D721Med (cell line): ENCODE measurements at places on chromosomes 3 and 15.

DNA sequence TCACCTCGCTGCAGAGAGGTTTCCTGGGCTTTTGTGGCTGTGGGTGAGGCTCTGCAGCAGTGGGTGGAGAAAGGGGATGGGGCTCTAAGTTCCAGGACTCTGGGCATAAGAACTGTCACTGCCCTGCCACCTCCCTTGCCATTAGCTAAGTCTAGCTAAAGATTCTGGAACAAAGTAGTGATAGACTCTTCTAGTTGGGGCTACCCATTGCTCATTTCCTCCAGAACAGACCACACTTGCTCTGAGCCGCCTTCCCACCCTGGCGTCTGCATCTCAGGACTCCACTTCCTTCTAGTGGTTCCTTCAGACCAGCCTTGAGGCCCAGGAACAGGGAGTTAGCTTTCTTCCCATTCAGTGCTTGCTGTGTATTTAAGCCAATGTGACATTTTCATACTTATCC is 7.5 kb downstream of the ARHGAP31 start:
- no peak for DNase-seq

DNA sequence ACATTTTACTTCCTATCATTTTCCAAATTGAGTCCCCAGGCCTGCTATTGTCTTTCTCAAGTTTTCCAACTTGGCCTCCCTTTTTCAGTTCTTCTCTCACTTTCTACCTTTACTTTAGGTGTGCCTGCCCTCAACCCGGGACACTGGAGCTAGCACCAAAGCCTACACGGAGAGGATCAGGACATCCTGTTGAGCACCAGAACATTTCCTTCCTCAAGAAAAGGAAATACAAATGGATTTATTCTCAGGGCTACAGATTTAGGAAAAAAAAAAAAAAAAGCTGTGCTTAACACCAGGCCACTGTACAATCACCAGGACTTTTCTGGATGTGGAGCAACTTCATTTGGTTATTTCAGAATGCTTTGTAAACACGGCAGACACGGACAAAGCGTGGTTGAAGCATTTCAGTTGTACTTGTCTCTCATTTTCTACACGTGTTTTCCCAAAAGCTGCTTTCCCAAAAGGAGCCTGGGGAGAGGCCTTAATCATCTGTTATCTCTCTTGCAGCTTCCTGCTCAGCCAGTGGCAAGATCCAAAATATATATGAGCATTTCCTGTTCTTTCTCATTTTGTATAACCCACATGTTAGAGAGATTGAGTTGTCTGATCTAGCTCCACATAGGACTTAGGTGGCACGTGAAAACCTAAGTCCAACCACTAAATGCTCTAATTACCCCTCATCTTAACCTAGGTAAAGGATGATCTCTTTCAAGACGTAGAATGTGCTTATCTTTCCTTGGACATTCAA is 15.5 kb upstream of the ATP1B3 start:
- no peak for DNase-seq

DNA sequence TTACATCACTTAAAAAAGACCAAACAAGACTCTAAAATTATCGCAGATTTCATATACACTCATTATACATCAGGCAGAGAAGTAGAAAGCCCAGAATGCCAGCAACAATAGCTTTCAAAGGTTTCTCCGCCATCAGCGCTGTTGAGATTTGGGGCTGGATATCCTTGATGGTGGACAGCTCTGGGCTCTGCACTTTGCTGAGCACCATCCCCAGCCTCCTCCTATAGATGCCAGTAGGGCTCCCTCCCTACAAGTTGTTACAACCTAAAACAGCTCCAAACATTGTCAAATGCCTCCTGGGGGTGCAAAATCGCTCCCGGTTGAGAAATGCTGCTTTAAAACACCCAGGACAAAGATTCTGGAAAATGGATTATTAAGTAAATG is 73.5 kb downstream of the ATP10A start:
- no peak for DNase-seq

GRCh38 chr3:8563597-8563996 is 62.0 kb downstream of the LMCD1 start:
- no peak for DNase-seq

DNA sequence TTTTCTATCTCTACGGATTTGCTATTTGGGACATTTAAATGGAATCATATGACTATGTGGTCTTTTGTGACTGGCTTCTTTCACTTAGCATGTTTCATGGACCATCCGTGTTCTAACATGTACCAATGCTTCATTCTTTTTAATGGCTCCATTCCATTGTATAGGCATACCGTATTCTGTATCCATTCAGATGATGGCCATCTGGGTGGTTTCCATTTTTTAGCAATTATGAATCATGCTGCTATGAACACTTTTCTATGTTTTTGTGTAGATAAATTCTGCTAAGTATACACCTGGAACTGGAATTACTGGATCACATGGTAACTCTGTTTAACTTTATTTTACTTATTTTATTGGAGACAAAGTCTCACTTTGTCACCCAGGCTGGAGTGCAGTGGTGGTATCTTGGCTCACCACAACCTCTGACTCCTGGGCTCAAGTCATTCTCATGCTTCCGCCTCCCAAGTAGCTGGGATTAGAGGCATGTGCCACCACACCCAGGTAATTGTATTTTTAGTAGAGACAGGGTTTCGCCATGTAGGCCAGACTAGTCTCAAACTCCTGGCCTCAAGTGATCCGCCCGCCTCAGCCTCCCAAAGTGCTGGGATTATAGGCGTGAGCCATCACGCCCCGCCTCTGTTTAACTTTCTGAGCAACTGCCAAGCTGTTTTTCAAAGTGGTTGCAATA is 13.4 kb downstream of the UBP1 start:
- no peak for DNase-seq

DNA sequence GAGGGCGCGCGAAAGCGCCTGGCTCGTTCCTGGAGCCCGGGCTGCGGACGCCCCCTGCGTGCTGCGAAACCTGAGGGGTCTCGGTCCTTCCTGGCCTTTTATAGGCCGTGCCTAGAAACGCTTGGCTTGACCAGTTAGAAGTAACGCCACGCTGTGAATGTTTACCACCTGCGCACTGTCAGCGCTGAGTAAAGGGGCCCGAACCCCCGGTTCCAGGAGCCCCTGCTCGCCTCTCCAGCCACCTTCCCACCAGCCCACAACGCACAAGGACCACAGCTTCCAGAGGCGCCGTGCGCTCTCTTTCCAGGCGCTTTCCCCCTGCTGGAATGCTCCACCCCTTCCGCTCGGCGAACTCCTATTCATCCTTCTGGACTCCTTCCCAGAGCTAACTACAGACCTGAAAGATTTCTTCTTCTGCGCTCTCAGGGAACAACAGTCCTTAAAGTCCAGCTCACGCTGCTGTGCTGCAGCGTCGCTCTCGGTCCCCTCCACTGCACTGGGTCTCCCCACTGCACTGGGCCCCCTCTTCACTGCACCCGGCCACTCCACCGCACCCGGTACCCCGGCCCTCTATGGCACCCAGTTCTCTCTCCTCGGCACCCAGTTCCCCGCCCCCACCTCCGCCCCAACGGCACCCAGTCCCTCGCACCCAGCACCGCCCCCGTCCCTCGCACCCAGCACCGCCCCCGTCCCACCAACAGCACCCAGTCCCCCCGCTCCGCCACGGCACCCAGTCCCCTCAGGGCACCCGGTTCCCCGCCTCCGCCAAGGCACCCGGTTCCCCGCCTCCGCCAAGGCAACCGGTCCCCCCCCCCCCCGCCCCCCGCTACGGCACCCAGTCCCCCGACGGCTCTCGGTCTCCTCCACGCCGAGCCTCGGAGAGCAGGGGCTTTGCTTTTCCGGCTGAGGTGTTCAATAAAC is 69.8 kb downstream of the SQOR start:
- DNase-seq, result no peak

GRCh38 chr15:68734352-68734751 is 86.3 kb downstream of the ANP32A start:
- no peak for DNase-seq

DNA sequence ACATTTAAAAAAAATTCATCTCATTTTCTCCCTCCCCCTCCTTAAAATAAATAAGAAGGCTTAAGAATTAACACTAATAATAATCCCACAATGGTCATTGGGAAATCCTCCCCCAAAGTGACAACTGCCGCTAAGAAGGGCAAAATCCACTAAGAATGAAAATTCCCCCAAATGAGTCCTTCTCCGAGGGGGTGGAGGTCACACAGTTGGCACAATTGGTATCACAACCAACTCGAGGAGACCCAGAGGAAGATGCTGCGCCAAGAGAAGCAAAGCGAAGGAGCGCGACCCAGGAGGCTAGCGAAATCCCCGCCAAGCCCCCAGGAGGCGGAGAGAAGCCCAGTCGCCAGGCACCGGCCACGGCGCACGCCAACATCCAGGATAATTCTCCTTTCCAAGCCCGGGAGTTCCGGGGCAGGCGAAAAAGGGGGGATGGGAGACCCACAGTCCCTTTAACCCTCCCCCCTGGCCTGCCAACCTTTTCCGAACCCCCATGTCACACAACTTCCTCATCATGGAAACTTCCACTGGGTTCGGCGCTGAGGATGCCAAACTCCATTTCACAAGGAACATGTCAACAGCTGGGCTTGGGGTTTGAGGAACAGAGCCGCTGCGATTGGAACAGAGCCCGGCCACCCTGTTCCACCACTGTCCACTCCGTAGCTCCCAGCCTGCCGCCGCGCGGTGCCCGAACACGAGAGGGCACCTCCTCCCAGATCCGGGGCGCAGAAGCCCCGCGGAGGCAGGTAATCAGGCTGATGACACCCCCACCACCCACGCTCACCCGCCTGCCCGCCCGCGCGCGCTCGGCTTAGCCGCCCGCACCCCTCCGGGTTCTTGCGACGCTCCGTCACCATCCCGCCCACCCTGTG is 668 bp downstream of the THRB start:
- DNase-seq, result no peak

DNA sequence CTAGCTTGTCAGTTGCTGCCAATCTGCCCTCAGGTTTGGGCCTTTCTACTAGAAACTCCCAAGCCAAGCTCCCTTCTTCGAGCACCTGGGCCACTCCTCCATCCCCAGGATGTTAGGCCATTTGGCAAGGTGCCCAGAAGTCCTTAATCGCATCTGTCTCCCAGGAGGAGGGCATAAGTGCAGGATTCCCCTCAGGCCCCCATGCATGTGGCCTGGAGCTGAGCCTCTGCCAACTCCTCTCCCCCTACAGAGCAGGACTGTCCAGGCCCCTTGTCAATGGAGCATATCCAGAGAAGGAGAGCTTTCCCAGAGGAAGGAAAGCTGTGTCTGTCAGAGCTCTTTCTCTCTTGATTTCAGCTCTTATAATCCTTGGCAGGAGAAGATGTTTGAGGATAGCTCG is 182.6 kb upstream of the ROPN1 start:
- DNase-seq, result peak; percentile 26

- DNase-seq, result no peak
These were observed 111.6 kb downstream of the AQP9 start for GRCh38 chr15:58249646-58250312.
